ENCODE measurements at places on chromosomes 4 and X. TPM values are rescaled to one million over a fixed set of nuclear protein-coding genes. Genes with fewer than 3 reads are reported as not detected.

DNA sequence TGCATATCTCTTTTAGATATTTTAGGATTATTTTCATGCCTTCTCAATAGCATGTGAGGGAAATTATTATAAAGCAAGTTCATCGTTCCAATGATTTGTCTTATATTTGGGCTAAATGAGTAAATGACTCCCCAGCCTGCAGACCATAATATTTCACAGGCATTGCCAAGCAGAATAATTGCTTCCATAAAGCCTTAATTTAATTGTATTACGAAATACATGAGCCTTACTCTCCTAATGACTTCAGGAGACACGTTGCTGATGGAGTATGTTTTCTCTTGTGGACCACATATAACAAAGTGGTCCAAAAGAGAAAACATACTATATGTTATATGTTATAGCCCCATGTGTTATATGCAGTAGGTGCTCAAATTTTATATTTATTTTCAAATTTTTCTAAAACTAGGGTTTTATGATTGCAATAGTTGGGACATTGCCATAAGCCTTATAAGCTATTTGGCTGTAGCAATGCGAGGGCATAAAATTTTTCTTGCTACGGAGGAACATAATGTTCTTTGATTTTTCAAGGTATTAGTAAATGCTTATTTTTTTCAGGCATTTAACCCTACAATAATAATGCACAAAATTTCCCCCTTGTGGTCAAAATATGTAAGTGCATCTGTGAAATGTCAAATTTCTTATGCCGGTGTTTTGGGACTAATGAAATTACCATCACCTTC lies 26.2 kb upstream of the TMPRSS11D start:
- no peak overlapping the region for H3K4me3 ChIP-seq
- H3K27ac ChIP-seq = no peak overlapping the region
- DNase-seq = no peak
- no peaks in the 10 kb centered on the region for H3K4me1 ChIP-seq
- H3K36me3 ChIP-seq = no peaks in the 10 kb centered on the region
- H3K27me3 ChIP-seq = no peaks in the 10 kb centered on the region

DNA sequence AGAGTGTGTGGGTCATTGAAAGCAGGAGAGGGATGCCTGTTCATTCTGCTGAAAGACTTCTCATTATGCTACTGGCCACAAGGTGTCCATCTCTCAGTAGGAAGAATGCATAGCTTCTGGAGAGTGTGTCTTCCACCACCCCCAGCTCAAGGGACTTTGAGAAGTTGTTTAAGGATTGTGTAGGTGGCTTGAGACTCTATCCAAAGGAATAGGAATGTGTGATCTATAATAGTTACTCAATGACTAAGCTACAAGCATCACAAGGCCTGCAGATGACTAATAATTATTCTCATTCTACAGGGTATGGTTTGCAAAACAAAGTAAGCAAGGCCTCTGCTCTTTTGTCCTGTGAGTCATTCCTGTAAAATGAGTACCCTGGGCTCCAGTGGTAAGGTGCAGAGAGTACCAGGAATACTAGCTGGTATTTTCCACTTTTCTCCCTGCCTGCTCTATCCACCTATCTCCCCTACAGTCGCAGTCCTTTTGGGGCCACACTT lies 279.8 kb upstream of the BOD1L1 start:
- no peak overlapping the region for H3K27ac ChIP-seq
- no peaks in the 10 kb centered on the region for H3K27me3 ChIP-seq
- no peaks in the 10 kb centered on the region for H3K36me3 ChIP-seq
- H3K4me1 ChIP-seq = no peaks in the 10 kb centered on the region
- no peak for DNase-seq
- no peak overlapping the region for H3K4me3 ChIP-seq

DNA sequence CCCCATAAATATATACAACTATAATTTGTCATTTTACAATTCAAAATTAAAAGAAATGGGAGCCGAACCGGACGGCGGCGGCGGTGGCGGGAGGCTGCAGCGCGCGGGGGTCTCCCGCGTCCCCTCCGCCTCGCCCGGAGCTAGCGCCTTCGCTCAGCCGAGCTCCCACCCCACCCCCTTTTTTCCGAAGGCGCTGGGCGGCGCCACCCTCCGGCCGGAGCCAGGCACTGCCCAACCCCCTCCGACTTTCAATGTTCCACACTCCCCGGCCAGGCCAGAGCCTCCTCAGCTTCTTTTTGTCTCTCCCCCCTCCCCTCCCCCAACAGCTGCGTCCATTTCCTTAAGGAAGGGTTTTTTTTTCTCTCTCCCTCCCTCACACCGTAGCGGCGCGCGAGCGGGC lies 214.1 kb upstream of the GEMIN8 start:
- H3K36me3 ChIP-seq = no peaks in the 10 kb centered on the region
- no peaks in the 10 kb centered on the region for H3K4me1 ChIP-seq

DNA sequence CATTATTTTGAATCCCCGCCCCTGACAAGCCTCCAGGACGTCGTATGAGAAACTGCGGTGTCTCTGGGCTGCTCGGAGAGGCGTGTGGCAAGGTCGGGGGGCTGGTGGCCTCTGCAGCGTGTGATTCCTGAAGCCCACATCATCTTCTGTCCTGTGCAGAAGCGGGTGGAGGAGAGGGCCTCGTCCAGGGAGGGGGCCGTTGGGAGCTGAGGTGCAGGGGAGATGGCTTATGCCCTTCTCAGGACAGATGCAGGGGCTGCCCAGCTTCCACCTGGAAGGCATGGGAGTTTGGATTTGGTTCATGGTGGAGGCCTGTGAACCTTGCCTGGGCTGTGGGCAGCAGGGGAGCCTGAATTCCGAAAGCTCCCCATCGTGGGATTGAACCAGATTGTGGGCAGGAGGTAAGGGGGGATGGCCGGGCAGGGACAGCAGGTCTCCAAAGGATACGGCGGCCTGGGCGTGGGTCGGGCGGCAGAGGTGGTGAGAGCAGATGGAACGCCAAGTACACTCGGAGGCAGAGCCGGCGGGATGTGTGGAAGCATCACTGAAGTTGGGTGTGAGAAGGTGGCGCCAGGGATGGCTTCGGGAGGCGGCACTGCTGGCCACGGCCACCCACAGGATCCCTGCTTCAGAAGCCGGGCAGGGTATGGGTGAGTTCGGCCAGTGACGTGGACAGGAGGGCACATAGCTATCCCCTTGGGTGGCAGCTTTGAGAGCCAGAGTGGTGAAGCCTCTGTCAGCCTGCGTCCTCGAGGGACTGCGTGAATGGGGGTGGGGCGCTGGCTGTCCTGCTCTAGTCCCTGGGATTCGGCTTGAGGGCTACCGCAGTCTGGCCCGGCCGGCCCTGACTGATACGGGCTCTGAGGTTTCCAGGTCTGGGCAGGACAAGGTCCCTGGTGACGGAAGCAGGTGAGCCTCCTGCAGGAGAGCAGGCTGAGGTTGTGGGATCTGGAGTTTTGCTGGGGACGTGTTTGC lies 76.3 kb upstream of the ADRA2C start:
- H3K36me3 ChIP-seq = no peaks in the 10 kb centered on the region
- H3K27ac ChIP-seq = no peak overlapping the region
- no peaks in the 10 kb centered on the region for H3K4me1 ChIP-seq
- DNase-seq = no peak
- no peak overlapping the region for H3K4me3 ChIP-seq

DNA sequence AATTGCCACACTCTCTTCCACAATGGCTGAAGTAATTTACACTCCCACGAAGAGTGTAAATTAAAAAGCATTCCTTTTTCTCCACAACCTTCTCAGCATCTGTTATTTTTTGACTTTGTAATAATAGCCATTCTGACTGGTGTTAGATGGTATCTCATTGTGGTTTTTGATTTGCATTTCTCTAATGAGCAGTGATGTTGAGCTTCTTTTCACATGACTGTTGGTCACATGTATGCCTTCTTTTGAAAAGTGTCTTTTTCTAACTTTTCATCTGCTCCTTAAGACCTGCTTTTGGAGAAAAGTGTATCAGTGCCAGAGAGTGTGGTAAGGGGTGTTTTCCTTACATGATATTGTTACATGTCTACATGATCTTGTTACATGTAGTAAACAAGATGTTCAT lies 25.7 kb downstream of the GUCY1A1 start:
- no peaks in the 10 kb centered on the region for H3K36me3 ChIP-seq
- no peaks in the 10 kb centered on the region for H3K27me3 ChIP-seq
- no peak overlapping the region for H3K27ac ChIP-seq
- no peak for DNase-seq
- no peaks in the 10 kb centered on the region for H3K4me1 ChIP-seq
- no peak overlapping the region for H3K4me3 ChIP-seq

GRCh38 chr4:1403591-1404572 lies 2.4 kb downstream of the NKX1-1 start:
- H3K27ac ChIP-seq = no peak overlapping the region
- peaks cover 10% of the 10 kb centered on the region for H3K27me3 ChIP-seq
- no peak for DNase-seq
- no peaks in the 10 kb centered on the region for H3K4me1 ChIP-seq
- H3K36me3 ChIP-seq = no peaks in the 10 kb centered on the region
- H3K4me3 ChIP-seq = no peak overlapping the region

ADAMTS3 gene
- total RNA-seq = not detected

PDZD4 gene
- total RNA-seq = 2.3 TPM

MAGEC1 gene
- total RNA-seq = not detected
